Neural progenitor cell (in vitro differentiated cells): ENCODE measurements at places on chromosomes 2 and 18. TPM values are rescaled to one million over a fixed set of nuclear protein-coding genes. Genes with fewer than 3 reads are reported as not detected.

DNA sequence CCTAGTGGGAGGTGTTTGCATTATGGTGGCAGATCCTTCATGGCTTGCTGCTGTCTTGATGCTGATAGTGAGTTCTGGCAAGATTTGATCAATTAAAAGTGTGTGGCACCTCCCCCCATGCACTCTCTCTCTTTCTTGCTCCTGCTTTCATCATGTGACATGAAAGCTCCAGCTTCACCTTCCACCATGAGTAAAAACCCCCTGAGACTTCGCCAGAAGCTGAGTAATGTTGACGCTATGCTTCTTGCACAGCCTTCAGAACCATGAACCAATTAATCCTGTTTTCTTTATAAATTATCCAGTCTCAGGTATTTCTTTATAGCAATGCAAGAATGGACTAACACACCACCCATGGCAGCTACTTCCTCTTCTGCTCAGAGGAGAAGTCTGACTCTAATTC is 2181.4 kb upstream of the PIK3C3 start:
- no peaks in the 10 kb centered on the region for H3K36me3 ChIP-seq
- no peaks in the 10 kb centered on the region for H3K27me3 ChIP-seq

DNA sequence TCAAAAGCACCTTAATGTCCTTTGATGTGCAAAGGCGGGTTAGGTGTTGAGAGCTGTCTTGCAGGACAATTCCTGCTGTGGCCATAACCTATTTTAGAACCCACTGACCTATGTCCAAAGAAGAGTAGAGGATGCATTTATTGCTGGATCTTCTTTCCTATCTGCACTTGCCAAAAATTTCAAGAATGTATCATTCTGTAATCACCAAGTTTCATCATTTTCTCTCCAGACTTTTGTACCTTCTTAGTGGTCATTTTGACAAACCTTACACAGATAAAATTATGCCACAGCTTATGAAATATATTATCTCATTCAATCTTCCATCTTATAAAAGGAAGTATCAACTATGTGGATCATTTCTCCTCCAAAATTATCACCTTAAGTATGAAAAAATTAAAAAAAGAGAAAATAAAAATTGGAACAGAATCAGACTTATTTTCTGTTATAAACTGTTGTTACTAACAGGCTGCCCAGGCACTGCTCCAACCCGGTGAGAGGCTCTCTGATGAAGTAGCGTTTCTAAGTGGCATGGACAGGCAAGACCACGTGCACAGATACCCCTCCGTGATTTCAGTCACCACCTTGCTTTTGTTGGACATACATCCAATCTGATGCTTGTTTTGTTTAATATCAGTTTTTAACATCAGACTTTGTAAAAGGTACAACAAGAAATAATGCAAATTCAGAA is 559.9 kb upstream of the ID2 start:
- H3K27me3 ChIP-seq = no peaks in the 10 kb centered on the region
- no peak overlapping the region for H3K4me3 ChIP-seq
- H3K4me1 ChIP-seq = peaks cover 7% of the 10 kb centered on the region

GRCh38 chr2:235564884-235565530 is 71.2 kb downstream of the AGAP1 start:
- peaks cover 17% of the 10 kb centered on the region for H3K4me1 ChIP-seq
- DNase-seq = no peak
- H3K36me3 ChIP-seq = no peaks in the 10 kb centered on the region
- H3K4me3 ChIP-seq = no peak overlapping the region
- H3K27ac ChIP-seq = no peak overlapping the region
- no peaks in the 10 kb centered on the region for H3K27me3 ChIP-seq

GRCh38 chr2:147937744-147938349 is 82.7 kb downstream of the ORC4 start:
- peak; percentile 39 for DNase-seq
- H3K27ac ChIP-seq = no peak overlapping the region
- H3K36me3 ChIP-seq = peaks cover 32% of the 10 kb centered on the region

GRCh38 chr2:112896909-112897623 is 13.9 kb upstream of the IL37 start:
- no peak for DNase-seq
- H3K4me3 ChIP-seq = no peak overlapping the region
- no peaks in the 10 kb centered on the region for H3K4me1 ChIP-seq
- H3K36me3 ChIP-seq = no peaks in the 10 kb centered on the region
- no peaks in the 10 kb centered on the region for H3K27me3 ChIP-seq

DNA sequence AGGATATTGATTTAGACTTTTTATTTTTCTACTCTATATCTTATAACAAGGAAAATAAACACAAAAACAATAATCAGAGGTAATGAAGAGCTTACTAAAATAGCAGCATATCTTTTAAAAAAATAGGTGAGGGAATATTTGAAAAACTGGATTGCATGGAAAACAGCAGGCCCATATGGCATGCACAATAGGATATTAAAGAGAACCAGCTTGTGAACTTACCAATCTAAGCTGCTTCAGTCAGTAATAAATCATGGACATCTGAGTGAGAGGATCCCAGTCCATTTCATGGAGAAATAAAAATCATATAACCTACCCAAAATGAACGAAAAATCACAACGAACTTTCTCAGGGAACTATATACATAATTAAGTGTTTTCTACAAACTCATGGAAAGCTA is 634.6 kb downstream of the ADCYAP1 start:
- DNase-seq = no peak
- no peaks in the 10 kb centered on the region for H3K4me1 ChIP-seq
- H3K4me3 ChIP-seq = no peak overlapping the region
- no peak overlapping the region for H3K27ac ChIP-seq
- no peaks in the 10 kb centered on the region for H3K36me3 ChIP-seq
- no peaks in the 10 kb centered on the region for H3K27me3 ChIP-seq

GRCh38 chr2:200397785-200398184 is 91.3 kb downstream of the SPATS2L start:
- peaks cover 16% of the 10 kb centered on the region for H3K4me1 ChIP-seq
- no peak overlapping the region for H3K4me3 ChIP-seq
- H3K27me3 ChIP-seq = no peaks in the 10 kb centered on the region
- H3K27ac ChIP-seq = no peak overlapping the region
- DNase-seq = peak; percentile 43

DNA sequence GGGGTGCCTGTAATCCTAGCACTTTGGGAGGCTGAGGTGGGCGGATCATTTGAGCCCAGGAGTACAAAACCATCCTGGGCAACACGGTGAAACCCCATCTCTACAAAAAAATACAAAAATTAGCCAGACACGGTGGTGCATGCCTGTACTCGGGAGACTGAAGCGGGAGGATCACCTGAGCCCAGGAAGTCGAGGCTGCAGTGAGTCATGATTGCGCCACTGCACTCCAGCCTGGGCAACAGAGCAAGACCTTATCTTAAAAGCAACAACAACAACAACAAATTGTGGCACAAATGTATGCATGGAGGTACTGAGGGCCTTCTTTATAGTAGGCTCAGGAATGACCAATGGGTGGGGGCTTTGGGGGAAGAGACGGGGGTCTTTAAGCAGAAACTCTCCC is 38.5 kb downstream of the HPCAL1 start:
- no peak overlapping the region for H3K27ac ChIP-seq
- H3K27me3 ChIP-seq = no peaks in the 10 kb centered on the region
- H3K36me3 ChIP-seq = no peaks in the 10 kb centered on the region
- no peak for DNase-seq

GRCh38 chr2:29275186-29275585 is 160.0 kb downstream of the CLIP4 start:
- no peaks in the 10 kb centered on the region for H3K4me1 ChIP-seq
- no peak overlapping the region for H3K4me3 ChIP-seq
- no peaks in the 10 kb centered on the region for H3K27me3 ChIP-seq
- H3K27ac ChIP-seq = no peak overlapping the region
- DNase-seq = no peak

DNA sequence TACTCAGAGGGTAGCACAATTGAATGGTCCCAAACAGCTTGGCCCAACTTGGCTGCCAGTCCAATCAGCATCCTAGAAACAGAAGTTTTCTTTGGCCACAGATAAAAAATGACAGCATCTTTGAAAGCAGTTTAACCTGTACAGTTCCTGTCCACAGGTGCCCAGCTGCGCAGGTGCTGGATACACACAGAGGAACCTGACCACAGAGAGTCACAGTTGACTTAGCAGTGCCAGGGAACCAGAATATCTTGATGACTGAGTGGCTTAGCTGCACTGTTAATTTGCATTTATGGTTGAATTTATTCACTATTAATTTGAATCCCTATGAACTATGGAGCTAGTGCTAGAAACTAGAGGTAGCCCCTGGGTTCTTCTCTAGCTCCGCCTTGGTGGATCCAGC is 93.7 kb downstream of the TPGS2 start:
- no peaks in the 10 kb centered on the region for H3K27me3 ChIP-seq
- DNase-seq = no peak
- no peak overlapping the region for H3K27ac ChIP-seq
- no peak overlapping the region for H3K4me3 ChIP-seq
- H3K36me3 ChIP-seq = peaks cover 36% of the 10 kb centered on the region

- no peak overlapping the region for H3K4me3 ChIP-seq
- no peak overlapping the region for H3K27ac ChIP-seq
- no peak for DNase-seq
Measured at GRCh38 chr2:95310216-95310615, 13.1 kb downstream of the KCNIP3 start.

DNA sequence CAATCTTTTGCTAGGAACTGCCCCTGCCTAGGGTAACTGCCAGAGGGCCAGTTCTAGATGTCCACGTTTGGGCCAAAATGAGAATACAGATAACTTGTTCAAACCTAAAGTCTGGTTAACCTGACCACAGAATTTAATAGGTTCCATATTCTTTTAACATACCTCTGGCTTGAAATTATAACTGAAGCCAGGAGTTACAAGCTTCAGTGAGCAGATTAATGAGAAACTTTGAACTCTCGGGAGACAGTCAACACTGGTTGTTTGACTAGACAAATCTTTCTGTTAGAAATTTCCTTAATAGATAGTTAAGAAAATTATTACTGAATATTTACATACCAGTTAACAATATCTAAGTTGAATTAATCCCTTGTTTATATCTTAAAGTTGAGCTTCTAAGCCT is 110.0 kb upstream of the KLF7 start:
- H3K36me3 ChIP-seq = no peaks in the 10 kb centered on the region
- H3K27ac ChIP-seq = no peak overlapping the region
- H3K27me3 ChIP-seq = no peaks in the 10 kb centered on the region
- no peak overlapping the region for H3K4me3 ChIP-seq

- H3K27ac ChIP-seq = no peak overlapping the region
- no peaks in the 10 kb centered on the region for H3K36me3 ChIP-seq
- no peaks in the 10 kb centered on the region for H3K4me1 ChIP-seq
- no peaks in the 10 kb centered on the region for H3K27me3 ChIP-seq
- H3K4me3 ChIP-seq = no peak overlapping the region
- DNase-seq = no peak
Measured at GRCh38 chr18:4750393-4751346, 295.6 kb upstream of the DLGAP1 start.

Gene MOGAT1
- total RNA-seq = 0.62 and 2.0 TPM in 2 replicates

Gene ESCO1
- total RNA-seq = 27.4 and 48.8 TPM in 2 replicates

Gene CHRNG
- total RNA-seq = not detected in 2 replicates

Gene ARHGAP28
- 19.1 and 25.7 TPM in 2 replicates for total RNA-seq

Gene REG1B
- total RNA-seq = not detected in 2 replicates

Gene ANKRD29
- total RNA-seq = 0.65 and 0.81 TPM in 2 replicates

Gene PSMA8
- total RNA-seq = not detected in 2 replicates
